Amniotic epithelial cell (primary cell): ENCODE measurements at places on chromosomes 6 and 20.
A peak's percentile ranks its signal among the peaks of the same experiment; 100 is the strongest.

GRCh38 chr6:101393251-101393828 lies at the start of gene GRIK2:
GRIK2 (plus strand) TSS chr6:101393708.
- DNase-seq = no peak

DNA sequence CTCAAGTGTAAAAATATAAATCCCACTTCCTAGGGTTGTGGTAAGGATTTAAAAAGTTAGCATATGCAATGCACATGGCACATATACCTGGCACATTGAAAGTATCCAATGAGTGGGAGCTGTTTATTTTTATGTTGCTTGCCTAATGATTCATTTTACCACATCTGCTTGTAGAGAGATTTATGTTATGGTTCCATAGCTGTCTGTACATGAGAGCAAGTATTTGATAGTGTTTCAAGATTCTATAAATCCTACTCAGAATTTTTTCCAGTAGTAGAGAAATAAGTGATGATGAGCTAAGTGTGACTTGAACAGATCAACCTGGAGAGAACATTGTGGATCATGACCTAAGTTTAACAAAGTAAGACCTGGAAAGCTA lies 125.3 kb upstream of the SPTLC3 start:
- peak; percentile 34 for DNase-seq

- no peak for DNase-seq
These were observed 18.3 kb downstream of the RAET1L start for GRCh38 chr6:150006961-150007464.

- DNase-seq = no peak
These were observed 10.1 kb downstream of the PKHD1 start for GRCh38 chr6:52077180-52077884.

DNA sequence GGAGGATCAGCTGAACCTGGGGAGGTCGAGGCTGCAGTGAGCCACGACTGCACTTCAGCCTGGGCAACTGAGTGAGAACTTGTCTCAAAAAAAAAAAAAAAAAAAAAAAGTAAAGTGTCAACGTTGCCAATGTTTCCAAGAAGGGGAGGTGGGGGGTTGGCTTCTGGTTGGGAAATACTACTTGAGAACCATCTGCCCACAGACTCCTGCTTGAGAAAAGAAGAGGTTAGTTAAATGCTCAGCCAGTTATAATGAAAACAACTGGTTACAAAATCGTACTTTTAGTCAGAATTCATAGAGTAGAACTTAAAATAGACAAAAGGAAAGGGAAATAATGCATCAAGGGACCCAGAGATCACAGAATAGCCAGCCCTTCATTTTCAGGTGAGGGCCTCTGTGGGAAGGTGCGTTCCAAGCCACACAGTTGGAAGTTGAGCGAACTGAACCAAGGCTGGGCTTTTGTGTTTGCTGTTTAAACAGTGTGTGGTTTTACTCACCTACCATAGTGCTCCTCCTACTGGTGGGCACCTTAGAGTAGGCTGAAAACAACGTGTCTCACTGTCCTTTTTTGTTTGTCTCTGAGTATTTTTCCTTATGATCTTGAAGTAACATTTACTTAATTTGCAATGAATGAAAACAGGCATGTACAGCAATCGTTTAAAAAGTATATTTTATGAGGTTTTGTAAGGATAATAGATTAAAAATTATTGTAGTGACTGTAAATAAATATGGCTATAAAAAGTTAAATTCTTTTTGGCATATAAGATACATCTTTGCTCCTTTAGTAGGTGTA lies 200.7 kb downstream of the BCAS1 start:
- DNase-seq = peak; percentile 81

DNA sequence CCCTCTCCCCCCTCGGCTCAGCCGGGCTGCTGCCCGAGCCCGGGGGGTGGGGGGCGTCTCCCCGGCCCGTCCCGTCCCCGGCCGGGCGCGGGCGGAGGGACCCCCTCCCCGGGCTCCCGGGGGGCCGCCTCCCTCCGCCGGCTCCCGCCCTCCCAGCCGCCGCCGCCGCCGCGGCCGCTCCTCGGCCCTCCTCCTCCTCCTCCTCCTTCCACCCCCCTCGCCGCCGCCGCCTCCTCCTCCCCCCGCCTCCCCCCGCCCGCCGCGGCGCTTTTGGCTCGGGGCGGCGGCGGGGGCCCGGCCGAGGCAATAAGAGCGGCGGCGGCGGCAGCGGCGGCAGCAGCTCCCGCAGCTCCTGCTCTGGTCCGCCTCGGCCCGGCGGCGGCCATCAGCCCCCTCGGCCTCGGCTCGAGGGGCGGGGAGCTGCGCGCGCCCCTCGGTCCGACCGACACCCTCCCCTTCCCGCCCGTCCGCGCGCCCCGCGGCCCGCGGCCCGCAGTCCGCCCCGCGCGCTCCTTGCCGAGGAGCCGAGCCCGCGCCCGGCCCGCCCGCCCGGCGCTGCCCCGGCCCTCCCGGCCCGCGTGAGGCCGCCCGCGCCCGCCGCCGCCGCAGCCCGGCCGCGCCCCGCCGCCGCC lies 38.7 kb downstream of the GNAS start:
- DNase-seq = peak; percentile 50

DNA sequence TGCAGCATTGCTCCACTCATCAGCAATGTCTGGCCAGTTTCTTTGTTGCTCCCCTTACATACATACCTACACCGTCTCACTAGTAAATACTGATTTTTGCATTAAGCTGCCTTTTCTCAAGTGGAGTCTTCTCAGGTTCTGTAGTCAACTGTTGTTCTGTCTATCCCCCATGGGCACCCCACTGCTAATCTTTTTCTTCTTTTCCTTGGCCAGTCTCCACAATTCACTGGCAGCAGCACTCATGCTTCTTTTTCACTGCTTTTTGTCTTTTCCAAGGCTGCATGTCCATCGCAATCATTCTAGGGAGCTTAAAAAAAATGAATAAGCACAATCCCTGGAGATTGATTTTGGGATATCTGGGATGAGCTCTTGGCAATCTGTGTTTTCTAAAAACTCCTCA lies 10.3 kb upstream of the ERVFRD-1 start:
- no peak for DNase-seq

DNA sequence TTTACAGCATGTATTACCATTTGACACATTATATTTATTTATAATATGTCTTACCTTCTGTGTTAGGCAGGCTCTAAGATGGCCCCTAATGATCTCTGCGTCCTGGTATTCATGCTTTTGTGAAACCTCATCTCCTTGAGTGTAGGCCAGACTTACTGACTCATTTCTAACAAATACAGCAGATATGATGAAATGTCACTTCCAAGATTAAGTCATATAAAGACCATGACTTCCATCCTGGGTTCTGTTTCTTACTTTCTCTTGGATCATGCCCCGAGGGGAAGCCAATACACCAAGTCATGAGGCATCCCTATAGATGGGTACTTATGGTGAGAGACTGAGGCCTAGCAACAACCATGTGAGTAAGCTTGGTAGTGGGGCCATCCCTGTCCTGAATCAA lies 30.2 kb downstream of the ZHX3 start:
- DNase-seq = peak; percentile 89

- DNase-seq = no peak
These were observed 36.1 kb upstream of the TGM3 start for GRCh38 chr20:2259731-2260130.

GRCh38 chr20:49825521-49826033 lies 12.9 kb downstream of the SLC9A8 start:
- DNase-seq = peak; percentile 45

- no peak for DNase-seq
These were observed 23.6 kb downstream of the POLR1C start for GRCh38 chr6:43540507-43540906.

DNA sequence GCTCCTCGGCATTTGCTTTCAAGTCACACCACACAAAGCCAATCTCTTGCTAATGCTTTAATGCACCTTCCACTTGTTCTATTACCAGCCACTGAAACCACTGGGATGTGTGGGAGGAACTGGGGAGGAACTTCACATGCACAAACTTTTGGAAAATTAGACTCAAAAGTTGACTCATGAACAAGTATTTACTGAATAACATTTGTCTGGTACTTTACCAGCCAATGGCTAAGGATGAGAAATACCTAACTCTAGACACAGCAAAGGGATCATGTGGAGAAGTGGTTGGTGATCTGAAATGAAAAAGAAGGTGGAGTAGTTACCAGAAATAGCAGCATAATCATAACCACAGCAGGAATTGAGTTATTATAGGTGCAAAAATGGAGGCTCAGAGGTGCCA lies 554.0 kb upstream of the NOX3 start:
- no peak for DNase-seq

DNA sequence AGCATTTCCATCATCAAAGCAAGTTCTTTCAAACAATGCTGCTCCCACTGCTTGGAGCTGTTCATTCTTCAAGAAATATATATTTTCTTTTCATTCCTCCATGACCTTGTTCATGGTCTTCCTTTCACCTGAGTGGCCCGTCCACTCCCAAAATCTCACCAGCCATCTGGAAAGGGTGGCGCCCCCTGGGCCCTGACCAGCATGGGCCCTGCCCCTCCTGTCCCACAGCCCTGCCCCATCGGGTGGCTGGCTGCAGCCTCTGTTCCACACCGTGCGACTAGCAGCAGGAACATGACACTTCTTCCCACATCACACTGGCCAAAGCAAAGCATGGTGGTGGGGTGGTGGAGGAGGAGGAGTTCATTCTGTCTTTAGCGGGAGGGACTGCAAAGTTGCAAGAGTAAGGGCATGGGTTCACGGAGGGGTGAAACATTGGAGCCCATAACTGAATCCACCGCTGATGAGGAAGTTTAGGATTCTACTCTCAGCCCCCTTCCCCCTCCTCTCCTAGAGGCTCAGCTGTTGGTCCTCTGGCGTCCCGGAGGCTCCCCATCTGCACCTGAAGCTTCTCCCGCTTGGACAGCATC lies 195.2 kb upstream of the SLC24A3 start:
- no peak for DNase-seq

GRCh38 chr6:155648301-155648700 lies 192.7 kb upstream of the NOX3 start:
- no peak for DNase-seq

GRCh38 chr20:9071976-9072726 lies 3.3 kb downstream of the PLCB4 start:
- no peak for DNase-seq

- no peak for DNase-seq
These were observed 63.8 kb upstream of the UST start for GRCh38 chr6:148682990-148683389.

DNA sequence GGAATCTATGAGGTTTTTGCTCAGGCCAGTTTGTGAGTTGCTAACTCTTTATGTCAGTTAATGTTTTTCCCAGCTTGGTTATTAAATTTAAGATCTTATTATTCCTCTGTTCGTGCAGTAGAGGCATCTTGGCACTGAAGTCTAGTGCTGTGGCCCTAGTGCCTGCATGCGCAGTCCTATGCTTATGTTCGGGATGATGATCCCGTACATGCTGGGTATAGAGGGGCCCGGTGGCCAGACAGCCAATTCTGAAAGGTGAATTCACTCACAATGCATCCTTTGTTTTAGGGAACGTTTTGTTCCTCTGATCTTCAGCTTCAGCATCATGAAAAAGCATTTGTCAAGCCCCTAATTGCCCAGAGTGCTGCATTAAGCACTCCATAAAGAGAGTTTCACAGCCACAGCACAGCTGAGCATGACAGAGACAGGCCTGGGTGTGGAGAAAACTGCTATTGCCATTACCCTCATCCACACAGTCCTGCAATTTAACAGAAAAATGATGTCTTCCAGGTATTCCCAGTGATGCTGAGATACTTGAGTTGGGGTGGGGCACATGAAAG lies 39.8 kb upstream of the BACH2 start:
- no peak for DNase-seq

DNA sequence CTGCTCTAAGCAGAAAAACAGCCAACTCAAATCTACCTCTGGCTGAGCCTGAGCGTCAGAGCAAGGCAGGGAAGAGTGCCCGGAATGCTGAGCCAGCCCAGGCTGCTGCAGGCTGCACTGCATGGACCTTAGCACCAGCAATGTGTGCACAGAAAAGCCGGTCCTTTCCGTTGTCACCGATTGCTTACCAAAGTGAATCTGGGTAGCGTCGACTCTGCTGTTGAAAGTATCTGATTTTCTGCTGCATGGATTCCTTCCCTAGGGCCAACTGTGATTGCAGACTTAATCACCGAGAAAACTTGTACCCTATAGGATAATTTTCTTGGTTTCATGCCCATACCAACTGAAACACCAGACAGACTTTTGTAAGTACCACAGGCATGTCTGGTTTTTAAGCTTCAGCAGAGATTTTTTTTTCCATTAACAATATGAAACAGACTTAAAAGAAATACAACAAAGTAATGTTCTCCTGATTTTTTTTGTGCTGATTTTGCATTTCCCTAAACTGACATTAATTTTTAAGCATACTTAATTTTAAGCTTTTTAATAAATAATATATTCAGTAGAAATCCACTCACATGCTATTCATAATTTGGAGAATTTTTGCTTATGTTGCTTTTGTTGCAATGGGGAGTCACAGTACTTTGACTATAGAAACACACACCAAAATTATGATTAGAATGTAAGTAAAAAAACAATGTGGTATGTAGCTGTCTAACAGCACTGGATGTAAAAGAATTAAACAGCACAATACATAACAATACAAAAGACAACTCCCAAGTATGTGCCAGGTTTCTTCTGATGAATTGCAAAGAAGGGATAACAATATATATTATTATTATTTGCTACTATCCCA lies 218.0 kb downstream of the THBS2 start:
- peak; percentile 78 for DNase-seq

- no peak for DNase-seq
These were observed 49.1 kb upstream of the DST start for GRCh38 chr6:56691814-56692213.

DNA sequence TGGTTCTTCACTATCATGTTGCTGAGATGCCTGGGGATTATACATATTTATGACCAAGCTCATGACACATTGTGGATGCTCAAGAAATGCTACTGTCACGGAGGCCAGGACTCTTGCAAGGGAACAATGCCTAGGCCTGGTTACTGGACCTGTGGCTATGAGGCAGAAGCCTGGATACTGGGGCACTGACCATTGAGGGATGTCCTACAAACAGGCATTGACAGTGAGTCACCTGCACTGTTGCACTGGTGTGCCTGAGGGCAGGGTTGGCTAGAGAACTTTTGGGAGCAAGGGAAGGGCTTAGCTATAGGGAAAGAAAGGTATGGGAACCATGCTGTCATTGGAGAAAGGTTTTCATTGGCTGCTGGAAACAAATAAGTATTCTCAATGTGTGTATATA lies 313.1 kb upstream of the SUPT3H start:
- no peak for DNase-seq

GRCh38 chr6:57173056-57173885 lies 1.1 kb downstream of the BAG2 start:
- peak; percentile 29 for DNase-seq

GRCh38 chr6:83546636-83547035 lies 34.3 kb downstream of the PRSS35 start:
- DNase-seq = peak; percentile 43

GRCh38 chr20:63254606-63255384 lies 532 bp upstream of the NKAIN4 start:
- DNase-seq = no peak

DNA sequence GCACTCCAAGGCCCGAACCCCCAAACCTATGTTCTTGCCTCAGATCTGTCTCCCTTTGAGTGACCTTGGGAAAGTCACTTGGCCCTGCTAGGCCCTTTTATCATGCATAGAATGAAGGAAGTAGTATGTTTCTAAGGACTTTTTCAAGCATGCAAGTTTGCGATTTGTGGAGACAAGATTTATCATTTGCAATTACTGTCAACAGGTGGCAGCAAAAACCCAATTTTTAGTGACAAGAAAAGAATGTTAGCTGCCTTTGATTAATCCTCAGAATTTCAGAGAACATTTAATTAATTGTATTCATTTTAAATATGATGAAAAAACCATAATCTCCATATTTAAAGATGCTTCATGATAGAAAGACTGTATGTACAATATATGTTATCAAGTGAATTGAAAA lies 28.3 kb upstream of the PREP start:
- DNase-seq = peak; percentile 47

- no peak for DNase-seq
These were observed 1.9 kb downstream of the GRM4 start for GRCh38 chr6:34143884-34144580.
